ENCODE measurements at places on chromosomes 16 and 17.
A peak's percentile ranks its signal among the peaks of the same experiment; 100 is the strongest.

GRCh38 chr17:13725288-13725990 lies 123.7 kb upstream of the HS3ST3A1 start:
- DNase-seq, result no peak

DNA sequence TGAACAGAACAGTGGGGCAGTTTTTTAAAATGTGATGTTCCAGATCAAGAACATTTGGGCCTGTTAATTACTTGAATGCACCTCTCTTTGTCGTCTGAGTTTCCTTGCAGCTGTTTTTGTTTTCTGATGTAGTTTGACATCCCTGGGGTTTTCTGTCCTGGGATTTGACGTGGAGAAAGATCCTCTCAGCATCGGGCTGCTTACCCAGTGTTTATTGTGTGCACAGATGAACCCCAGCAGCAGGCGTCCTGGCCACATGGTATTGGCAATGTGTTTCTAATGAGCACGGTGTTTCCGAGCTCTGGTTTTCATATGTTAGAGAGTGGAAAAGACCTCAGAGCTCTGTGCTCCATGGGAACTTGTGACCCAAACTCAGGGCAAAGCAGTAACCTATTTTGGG lies 191.1 kb upstream of the IRX3 start:
- no peak for DNase-seq

DNA sequence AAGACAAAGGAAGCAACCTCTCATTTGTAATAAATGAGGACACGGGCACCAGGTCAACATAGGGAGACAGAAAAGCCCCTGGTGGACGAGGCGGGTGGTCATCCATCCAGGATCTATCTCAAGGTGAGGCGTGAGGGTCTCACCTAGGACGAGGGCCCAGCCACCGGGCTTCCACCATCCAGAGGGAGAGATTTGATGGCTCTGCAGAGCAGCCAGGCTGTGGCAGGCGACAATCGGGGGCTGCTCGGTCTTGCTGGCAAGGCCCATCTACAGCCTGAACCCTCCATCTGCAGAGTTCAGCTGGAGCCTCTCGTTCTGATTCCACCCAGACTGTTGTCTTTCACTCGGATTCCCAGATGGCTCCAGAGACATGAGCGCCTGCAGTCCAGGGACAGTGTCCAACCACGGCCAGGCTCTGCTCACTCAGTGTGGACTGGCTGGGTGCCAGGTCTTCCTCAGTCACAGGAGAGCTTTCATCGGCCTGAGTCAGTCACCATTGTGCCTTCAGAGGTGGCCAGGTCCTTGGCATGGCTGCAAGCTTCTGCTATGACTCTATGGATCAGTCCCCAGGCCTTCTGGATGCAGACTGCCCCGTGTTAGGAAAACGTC lies 5.9 kb downstream of the LITAFD start:
- DNase-seq, result peak; percentile 29

- no peak for DNase-seq
Measured at GRCh38 chr17:39016193-39017153, 49.3 kb upstream of the FBXO47 start.

DNA sequence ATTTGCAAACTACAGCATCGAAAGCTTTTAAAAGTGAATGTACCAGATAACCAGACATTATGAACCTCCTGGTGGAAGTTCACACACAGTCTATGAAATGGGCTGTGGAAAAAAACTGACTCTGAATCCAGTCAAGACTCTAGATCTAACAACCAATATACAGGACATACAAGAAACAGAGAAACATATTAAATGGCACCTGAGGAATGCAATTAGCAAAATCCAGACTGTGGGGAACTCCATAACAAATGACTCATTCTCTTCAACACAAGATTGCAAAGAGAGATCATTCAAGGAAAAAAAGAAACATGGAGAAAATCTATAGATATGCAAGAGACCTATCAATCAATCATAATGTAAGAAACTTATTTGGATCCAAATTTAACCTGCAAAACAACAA lies 119.0 kb downstream of the MYO1D start:
- DNase-seq, result peak; percentile 10

- DNase-seq, result no peak
Measured at GRCh38 chr16:57700781-57701551, 6.4 kb downstream of the DRC7 start.

GRCh38 chr17:55926276-55926990 lies 175.6 kb downstream of the PCTP start:
- DNase-seq, result no peak

GRCh38 chr17:57440522-57441269 lies 184.4 kb downstream of the MSI2 start:
- no peak for DNase-seq

- peak; percentile 98 for DNase-seq
Measured at GRCh38 chr17:50289991-50290702, 15.9 kb downstream of the TMEM92 start.

- DNase-seq, result no peak
Measured at GRCh38 chr16:56259425-56259779, 68.1 kb downstream of the GNAO1 start.

DNA sequence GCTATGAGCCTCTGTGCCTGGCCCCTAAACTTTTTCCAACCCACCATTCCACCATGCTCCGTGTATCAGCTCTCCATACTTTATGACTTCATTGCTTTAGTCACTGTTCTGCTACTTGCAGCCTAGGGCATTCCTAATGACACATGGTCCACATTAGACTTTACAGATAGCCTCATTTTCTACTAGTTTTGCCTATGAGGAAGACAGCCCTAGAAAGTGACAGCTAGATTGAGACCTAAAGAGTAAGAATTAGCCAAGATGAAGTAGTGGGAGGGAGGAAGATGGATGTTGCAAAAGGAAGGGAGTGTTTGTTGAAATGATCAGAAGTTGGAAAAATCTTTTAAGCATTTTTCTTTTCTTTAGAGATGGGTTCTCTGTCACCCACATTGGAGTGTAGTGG lies 11.0 kb downstream of the C16orf54 start:
- DNase-seq, result no peak

DNA sequence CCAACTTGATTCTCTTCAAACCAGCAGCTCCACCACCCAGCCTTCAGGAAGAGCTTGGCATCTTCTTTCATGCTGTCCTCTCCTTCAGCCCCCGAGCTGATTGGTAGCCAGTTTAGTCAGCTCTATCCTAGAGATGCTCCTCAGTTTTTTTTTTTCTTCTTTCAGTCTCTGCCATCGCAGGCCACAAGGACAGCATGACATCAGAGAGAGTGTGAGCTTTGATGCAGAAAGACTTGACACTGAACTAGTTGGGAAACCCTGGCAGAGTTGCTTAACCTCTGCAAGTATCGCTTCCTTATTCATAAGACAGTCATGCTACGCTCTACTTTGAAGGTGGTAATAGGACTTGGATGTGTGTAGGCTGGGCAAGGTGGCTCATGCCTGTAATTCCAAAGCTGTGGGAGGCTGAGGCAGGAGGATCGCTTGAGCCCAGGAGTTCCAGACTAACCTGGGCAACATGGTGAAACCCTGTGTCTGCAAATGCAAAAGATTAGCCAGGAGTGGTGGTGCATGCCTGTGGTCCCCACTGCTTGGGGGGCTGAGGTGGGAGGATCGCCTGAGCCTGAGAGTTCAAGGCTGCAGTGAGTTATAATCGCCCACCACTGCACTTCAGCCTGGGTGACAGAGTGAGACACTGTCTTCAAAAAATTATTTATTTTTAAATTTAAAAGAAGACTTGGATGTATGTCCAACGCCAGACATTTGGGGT lies 2.6 kb downstream of the CD300LB start:
- DNase-seq, result no peak

- DNase-seq, result no peak
Measured at GRCh38 chr17:8963647-8964258, 1.8 kb downstream of the PIK3R5 start.

- no peak for DNase-seq
Measured at GRCh38 chr16:27980076-27980775, 83.3 kb downstream of the GSG1L start.

GRCh38 chr17:4834681-4835020 lies 1.5 kb downstream of the MINK1 start:
- no peak for DNase-seq

DNA sequence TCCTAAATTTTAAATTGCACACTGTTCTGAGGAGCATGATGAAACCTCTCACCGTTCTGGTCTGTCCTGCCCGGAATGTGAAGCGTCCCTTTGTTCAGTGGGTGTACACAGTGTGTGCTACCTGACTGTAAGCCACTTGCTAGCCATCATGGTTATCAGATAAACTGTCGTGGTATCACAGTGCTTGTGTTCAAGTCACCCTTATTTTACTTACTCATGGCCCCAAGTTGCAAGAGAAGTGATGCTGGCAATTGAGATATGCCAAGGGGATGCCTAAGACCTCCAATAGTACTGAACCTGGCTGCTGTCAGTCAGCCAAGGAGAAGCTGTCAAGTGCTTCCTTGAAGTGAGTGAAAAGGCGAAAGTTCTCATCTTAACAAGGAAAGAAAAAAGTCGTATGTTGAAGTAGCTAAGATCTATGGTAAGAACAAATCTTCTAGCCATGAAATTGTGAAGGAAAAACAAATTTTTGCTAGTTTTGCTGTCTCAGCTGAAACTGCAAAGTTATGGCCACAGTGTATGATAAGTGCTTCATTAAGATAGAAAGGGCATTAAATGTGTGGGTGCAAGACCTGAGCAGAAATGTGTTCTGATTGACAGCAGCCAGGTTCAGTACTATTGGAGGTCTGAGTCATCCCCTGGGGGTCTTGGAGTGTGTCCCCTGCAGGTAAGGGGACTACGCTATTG lies 5.8 kb downstream of the PIK3R6 start:
- DNase-seq, result no peak

- DNase-seq, result no peak
Measured at GRCh38 chr16:3518292-3518985, 17.6 kb downstream of the CLUAP1 start.

- DNase-seq, result no peak
Measured at GRCh38 chr17:69828087-69828486, 246.9 kb upstream of the KCNJ16 start.

DNA sequence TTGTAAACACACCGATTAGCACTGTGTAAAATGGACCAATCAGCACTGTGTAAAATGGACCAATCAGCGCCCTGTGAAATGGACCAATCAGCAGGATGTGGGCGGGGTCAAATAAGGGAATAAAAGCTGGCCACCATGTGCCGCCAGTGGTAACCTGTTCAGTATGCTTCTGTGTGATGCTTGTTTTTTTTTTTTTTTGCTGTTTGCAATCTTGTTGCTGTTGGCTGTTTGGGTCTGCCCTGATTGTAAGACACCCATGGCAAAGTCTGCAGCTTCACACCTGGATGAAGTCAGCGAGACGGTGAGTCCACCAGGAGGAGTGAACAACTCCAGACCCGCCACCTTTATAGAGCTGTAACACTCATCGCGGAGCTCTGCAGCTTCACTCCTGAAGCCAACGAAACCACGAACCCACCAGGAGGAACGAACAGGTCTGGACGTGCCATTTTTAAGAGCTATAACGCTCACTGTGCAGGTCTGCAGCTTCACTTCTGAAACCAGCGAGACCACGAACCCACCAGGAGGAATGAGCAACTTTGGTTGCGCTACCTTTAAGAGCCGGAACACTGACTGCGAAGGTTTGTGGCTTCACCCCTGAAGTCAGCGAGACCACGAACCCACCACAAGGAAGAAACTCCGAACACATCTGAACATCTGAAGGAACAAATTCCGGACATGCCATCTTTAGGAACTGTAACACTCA lies 85.0 kb upstream of the MED9 start:
- no peak for DNase-seq

GRCh38 chr17:48928876-48929811 lies 15.5 kb downstream of the SNF8 start:
- DNase-seq, result no peak

DNA sequence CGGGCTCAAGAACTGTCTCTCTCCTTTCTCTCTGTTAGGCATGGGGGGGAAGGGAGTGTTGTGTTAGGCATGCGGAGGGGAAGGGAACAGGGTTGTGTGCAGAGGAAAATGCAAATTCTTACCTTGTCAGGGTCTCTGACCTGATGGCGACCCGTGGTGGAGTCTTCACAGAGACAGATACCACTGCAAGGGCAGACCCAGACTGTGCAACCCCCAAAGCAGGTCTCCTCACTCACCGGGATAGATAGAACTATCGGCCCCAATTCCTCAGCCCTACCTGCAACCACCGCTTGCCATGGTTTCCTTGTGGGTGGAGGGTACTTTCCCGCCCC lies 9.6 kb upstream of the MPP2 start:
- no peak for DNase-seq

DNA sequence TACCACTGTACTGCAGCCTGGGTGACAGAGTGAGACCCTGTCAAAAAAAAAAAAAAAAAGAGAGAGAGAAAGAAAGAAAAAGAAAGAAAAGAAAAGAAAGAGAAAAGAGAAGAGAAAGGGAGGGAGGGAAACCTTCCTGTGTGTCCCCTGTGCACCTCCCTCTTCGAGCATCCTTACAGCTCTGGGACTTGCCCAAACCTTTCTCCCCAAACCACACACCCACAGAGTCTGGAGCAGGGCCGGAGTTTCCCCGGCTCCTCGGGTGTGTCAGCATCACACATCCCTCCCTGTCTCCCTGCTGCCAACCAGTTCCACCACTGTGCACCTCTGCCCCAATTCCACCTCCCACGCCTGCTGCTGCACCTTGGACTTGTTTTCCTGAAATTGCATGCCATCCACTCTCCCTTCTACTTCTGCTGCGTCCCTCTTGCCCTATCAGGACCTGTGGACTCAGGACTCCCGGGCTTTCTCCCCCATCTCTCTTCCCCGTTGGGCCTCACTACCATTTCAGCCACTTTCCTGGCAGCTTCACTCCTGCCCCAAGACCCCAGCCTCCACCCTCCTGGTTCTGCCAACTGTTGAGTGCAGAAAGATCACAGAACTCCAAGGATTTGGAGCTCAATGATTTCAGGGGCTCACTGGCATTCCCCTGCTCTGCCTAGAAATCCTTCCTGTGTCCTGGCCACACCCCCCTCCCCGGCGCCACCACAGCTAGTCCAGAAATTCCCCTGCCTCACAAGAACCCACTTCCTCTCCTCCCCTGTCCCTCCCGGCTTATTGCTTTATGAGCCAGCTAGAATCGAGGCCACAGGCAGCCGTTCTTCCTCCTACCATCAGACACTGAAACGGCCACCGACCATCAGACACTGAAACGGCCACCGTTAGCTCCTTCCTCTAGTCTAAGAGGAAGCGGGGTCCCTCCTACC lies 3.7 kb upstream of the CDK3 start:
- DNase-seq, result no peak

- DNase-seq, result peak; percentile 18
Measured at GRCh38 chr17:10327640-10328039, 45.2 kb downstream of the MYH13 start.

- DNase-seq, result no peak
Measured at GRCh38 chr17:11644265-11645212, 46.3 kb downstream of the DNAH9 start.

GRCh38 chr17:65593855-65594845 lies 32.7 kb upstream of the AXIN2 start:
- no peak for DNase-seq

GRCh38 chr17:48973806-48974205 lies 5.4 kb upstream of the GIP start:
- no peak for DNase-seq

GRCh38 chr17:42519546-42520491 lies 16.2 kb upstream of the NAGLU start:
- DNase-seq, result peak; percentile 96

DNA sequence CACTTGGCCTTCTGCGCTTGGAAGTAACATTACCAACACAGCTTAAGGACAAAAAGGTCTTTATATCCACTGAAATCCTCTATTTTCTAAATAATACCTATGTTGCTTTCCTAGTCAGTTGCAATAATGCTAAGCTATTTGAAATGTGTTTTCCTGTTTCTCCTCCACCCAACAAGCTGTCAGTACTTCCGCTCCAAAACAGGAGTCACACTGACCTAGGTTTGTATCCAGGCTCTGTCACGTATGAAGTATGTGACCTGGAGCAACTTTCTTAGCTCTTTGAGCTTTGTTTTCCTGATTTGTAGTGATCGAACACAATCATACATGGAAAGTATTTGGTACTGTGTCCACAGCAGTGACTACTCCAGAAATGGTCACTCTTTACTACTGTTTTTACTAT lies 24.3 kb upstream of the MYLK3 start:
- DNase-seq, result no peak

Data from BJ (cell line).